KBM-7 (cell line): ENCODE measurements at places on chromosomes 5 and 9.

DNA sequence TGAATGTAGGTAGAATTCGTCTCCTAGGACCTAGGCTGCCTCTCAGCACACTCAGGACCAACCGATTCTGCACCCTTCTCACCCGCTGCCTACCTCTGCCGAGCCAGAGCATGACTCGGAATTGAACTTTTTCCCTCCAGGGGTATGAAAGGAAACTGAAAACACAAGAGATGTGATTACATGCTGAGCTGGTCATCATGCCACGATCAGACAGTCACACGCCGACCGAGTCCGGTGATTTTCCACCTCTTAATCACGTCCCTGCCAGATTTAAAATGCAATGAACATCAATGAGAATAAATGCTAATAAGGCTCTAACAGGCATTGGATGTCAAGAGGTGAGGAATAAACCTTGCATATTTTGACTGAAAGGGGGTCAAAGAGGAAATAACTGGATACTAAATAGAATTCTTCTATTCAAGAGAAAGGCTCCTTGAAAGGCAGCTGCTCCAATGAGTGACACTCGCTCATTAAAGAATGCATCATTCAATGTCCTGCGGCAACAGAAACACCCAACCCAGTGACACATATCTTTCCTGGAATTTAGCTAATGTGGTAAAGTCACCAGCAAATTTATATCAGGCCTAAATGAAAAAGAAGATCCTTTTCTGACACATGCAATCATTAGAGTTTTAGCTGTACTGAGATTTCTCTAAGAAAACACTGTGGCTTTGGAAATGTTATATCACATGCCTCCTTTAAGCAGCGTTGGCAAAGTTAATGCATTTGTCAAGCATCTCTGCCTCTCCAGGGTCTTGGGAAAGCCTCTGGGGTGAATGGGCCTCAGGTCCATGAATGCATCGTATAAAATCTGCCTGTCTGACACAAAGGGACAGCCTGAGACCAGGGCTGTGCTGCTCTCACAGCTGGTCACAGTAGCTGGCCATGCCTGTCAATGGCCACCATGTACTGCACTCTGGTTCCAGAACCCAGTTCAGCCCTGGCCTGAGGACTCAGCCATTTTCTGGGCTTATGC, 128.7 kb downstream of the SPOCK1 start:
- no peak for DNase-seq

DNA sequence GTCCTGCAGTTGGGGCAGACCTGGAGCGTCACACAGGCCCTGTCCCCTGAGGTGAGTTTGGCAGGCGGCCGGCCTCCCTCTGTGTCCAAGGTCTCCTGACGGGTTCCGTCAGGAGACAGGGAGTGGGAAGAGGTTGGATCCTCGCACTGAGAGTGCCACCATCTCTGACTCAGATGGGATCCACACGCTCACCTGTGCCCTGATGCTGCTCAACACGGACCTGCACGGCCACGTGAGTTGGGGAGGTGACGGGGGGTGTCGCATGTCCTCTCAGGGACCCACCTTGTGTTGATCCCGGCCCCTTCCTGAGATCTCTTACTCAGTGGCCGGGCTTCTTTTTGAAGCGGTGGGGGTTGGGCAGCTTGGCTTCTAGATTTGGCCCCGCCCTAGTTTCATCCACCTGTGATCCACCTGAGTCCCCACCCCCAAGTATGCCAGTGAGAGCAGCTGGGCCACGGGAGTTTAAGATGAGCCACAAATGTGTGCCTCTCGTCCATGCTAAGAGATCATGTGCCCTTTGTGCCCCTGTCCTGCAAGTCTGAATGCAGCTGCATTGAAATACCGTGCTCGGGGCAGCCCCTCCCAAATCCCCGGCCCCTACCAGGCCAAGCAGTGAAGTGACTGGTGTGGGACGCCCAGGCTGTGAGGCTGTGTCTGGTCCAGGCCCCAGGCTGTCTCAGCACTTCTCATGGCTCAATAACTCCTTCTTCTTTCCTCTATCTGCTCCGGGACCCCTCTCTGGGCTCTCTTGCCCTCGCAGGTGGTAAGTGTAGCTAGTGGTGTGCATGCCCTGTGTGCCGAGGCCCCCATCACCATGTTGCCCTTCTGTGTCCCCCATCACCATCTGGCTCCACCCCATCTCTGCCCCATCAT, 27.2 kb downstream of the PSD2 start:
- no peak for DNase-seq

DNA sequence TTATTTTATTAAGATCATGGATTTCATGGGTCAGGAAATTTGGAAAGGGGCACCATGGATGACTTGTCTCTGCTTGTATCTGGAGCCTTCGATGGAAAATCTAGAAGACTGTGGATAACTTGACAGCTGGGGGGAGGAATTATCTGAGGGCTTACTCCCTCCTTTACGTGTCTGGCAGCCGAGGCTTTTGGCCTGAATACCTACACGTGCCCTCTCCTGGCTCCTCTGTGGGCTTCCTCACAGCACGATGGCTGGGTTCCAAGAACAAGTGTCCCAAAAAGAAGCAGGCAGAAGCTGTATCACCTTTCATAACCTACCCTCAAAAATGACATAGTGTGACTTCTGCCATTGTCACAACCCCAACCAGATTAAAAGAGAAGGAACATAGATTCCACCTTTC, 228.9 kb downstream of the GRIA1 start:
- DNase-seq = no peak

DNA sequence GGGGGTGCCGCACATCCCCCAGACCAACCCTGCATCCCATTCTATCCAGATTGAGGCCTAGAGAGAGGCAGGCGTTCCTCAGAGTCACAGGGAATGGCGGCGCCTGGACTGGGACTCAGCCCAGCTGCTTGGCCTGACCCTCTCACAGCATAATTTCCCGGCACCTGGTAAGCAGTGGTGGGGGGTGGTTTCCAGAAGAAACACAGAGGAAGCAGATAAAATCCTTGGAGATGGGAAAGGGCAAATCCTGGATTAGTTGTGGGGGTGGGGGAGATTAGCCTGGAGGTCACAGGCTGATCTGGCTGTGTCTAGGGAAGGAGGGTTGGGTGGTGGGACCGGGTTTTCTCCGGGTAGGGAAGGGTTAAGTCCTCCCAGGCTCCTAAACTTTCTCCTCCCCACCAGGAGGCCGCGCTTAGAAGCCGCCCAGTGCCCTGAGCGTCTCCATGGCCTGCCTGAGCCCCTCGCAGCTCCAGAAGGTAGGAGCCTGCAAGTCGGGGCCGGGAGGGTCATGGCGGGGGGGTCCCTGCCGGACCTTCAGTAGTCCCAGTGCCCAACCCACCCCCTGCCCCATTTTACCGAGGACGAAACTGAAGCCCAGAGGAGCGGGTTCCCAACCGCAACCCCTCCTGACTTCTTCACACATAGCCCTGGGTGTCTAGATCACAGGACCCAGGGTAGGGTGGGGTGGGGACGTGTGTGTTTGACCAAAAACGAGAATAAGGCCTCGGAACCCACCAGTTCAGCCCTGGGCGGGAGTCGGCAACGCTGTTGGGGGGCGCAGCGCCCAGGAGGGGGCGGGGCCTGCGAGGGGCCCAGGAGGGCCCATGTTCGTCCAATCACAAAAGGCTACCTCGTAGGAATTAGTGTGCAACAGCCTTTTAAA, 1.3 kb downstream of the PHYHD1 start:
- DNase-seq = no peak

- DNase-seq = no peak
Measured at GRCh38 chr9:86975606-86976005, 28.3 kb upstream of the GAS1 start.

GRCh38 chr5:983238-983524, 25.4 kb upstream of the NKD2 start:
- no peak for DNase-seq
